Cerebellum (tissue), 4 donors: ENCODE measurements at places on chromosomes 13 and 19. TPM values are rescaled to one million over a fixed set of nuclear protein-coding genes. Genes with fewer than 3 reads are reported as not detected.

The ZNF799 gene
- total RNA-seq: 6.9 TPM

The PGLYRP1 gene
- total RNA-seq: not detected

The TUBGCP3 gene
- total RNA-seq: 45.8 TPM

The ICAM5 gene
- 1.6 TPM for total RNA-seq
